ENCODE measurements at places on chromosomes 11 and 22. TPM values are rescaled to one million over a fixed set of nuclear protein-coding genes. Genes with fewer than 3 reads are reported as not detected.

Gene SLC25A1
- 28.2 TPM for total RNA-seq

Gene PIK3IP1
- total RNA-seq: 49.3 TPM

Gene APOA4
- total RNA-seq: not detected

Gene HPX
- total RNA-seq: 0.54 TPM

Gene OR51I1
- total RNA-seq: not detected

Gene KRTAP5-1
- total RNA-seq: not detected

GRCh38 chr11:134749040-134749839 lies 337.2 kb upstream of the B3GAT1 start:
- no peak overlapping the region for H3K4me3 ChIP-seq
- DNase-seq: no peak
- no peak overlapping the region for H3K27ac ChIP-seq
- no peaks in the 10 kb centered on the region for H3K27me3 ChIP-seq

- H3K4me1 ChIP-seq: no peaks in the 10 kb centered on the region
- H3K36me3 ChIP-seq: no peaks in the 10 kb centered on the region
- no peak for DNase-seq
- H3K27me3 ChIP-seq: no peaks in the 10 kb centered on the region
These were observed 75.2 kb downstream of the DHCR7 start for GRCh38 chr11:71372693-71373657.

- H3K4me1 ChIP-seq: no peaks in the 10 kb centered on the region
- H3K36me3 ChIP-seq: no peaks in the 10 kb centered on the region
- H3K27me3 ChIP-seq: peaks cover 9% of the 10 kb centered on the region
These were observed 965 bp upstream of the PAMR1 start for GRCh38 chr11:35526370-35526792.

DNA sequence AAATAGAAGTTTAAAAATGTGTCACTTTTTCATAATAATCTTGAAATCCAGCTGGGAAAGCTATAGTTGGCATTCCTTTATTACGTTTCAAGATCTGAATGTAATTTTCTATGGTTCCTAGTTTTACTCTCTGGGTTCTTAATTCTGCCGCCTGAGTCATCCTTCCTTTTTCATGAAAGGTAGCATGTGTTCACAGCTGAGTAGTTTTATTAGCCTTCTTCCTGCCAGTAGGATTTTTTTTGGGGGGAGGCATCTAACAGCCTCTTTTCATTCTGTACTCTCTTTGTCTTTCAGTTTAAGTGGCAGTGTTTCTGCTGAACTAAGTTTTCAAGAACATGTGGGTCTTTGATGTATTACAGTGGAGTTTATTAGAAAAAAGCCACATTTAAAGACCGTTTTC lies 36.5 kb downstream of the OR2AG2 start:
- no peak overlapping the region for H3K27ac ChIP-seq
- H3K4me1 ChIP-seq: no peaks in the 10 kb centered on the region
- H3K4me3 ChIP-seq: no peak overlapping the region
- no peaks in the 10 kb centered on the region for H3K27me3 ChIP-seq
- H3K36me3 ChIP-seq: no peaks in the 10 kb centered on the region
- no peak for DNase-seq

DNA sequence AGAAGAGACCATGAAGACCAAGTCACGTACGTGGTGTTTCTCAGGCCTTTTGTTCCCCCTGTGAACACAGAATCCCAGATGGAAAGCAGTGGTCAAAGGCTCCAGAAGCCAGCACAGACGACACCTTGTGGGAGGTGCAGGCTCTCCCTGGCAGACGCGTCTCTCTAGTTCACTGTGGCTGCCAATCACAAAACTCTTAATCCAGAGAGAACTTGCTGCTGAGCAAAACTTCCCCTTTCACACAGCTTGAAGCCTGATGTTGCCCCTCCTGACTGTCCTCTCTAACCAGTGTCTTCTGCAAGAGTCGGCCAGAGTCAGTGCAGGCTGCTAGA lies 67.1 kb downstream of the PIWIL3 start:
- no peak for DNase-seq
- no peak overlapping the region for H3K4me3 ChIP-seq
- H3K27me3 ChIP-seq: peaks cover 2% of the 10 kb centered on the region
- H3K36me3 ChIP-seq: no peaks in the 10 kb centered on the region
- no peaks in the 10 kb centered on the region for H3K4me1 ChIP-seq
- no peak overlapping the region for H3K27ac ChIP-seq

- H3K27me3 ChIP-seq: no peaks in the 10 kb centered on the region
- H3K4me3 ChIP-seq: no peak overlapping the region
- H3K27ac ChIP-seq: no peak overlapping the region
- H3K36me3 ChIP-seq: no peaks in the 10 kb centered on the region
- DNase-seq: no peak
- peaks cover 6% of the 10 kb centered on the region for H3K4me1 ChIP-seq
These were observed 20.6 kb downstream of the APLNR start for GRCh38 chr11:57216463-57216862.

DNA sequence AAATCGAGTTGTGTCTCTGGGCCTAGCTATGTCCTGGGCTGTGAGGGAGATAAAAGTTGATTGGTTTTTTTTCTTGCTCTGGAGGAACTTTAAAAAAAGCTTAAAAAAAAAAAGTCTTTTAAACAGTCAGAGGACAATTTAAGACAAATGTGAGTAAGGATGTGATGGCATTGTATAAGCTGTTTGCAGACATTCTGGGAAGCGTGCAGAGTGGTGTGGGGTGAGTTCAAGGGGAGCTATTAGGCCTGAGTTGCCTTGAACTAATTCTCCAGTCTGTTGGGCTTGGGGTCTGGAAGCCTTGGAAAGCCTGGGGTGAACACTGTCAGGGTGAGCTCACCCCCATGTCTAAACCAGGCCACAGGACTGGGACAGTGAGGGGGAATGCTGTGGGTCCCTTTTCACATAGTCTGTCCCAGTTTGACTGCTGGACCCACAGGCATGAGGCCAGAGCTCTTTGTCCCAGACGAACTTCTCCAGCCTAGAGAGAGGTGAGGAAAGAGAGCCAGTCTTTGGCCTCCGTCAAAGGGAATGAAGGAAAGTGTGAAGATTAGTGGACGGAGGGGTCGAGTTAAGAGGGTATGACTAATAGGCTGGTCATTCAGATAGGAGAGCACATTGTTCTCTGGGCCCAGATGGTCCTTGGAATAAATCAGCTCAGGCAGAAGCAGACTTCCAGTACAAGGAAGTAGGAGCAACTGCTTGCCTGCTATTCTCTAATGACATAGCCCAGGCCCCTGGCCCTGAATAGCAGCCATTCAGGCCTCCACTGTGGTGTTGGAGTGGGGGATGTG lies 76.4 kb upstream of the NNMT start:
- peaks cover 4% of the 10 kb centered on the region for H3K36me3 ChIP-seq
- DNase-seq: no peak
- H3K4me3 ChIP-seq: no peak overlapping the region
- H3K4me1 ChIP-seq: peaks cover 56% of the 10 kb centered on the region
- no peaks in the 10 kb centered on the region for H3K27me3 ChIP-seq
- peak overlapping the region; percentile 61 for H3K27ac ChIP-seq

- H3K27ac ChIP-seq: no peak overlapping the region
- DNase-seq: no peak
- H3K4me3 ChIP-seq: no peak overlapping the region
- no peaks in the 10 kb centered on the region for H3K36me3 ChIP-seq
These were observed 31.6 kb downstream of the TTC12 start for GRCh38 chr11:113345978-113346377.

DNA sequence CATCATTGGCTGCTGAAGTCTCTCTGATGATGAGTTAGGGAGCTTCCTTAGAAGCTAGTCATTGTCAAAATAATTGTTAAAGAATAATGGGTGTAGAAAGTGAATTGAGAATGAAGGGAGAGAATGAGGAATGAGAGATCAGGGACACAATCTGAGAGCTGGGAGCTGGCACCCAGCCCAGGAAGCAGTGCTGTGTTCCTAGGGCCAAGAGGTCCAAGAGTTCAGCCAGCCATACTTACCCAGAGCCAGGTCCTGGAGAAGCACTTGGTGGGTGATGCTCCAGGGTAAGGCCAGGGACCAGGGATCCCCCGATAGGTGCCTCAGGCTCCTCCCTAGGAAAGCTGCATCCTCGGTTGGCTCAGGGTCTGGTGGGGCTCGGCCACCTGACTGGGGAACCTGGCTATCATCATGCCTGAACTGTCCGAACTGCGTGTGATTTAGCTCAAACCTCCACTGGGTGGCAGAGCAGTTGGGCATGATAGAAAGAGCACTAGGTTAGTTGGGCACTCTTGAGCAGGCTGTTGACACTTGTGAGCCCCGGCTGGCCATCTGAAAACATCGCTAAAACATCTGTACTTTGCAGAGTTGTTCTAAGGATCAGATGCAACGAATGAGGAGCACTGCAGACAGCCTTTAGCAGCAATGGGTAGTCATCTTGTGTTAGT lies 123.9 kb upstream of the NCAM1 start:
- DNase-seq: no peak
- H3K4me3 ChIP-seq: no peak overlapping the region
- no peaks in the 10 kb centered on the region for H3K36me3 ChIP-seq
- no peaks in the 10 kb centered on the region for H3K27me3 ChIP-seq

DNA sequence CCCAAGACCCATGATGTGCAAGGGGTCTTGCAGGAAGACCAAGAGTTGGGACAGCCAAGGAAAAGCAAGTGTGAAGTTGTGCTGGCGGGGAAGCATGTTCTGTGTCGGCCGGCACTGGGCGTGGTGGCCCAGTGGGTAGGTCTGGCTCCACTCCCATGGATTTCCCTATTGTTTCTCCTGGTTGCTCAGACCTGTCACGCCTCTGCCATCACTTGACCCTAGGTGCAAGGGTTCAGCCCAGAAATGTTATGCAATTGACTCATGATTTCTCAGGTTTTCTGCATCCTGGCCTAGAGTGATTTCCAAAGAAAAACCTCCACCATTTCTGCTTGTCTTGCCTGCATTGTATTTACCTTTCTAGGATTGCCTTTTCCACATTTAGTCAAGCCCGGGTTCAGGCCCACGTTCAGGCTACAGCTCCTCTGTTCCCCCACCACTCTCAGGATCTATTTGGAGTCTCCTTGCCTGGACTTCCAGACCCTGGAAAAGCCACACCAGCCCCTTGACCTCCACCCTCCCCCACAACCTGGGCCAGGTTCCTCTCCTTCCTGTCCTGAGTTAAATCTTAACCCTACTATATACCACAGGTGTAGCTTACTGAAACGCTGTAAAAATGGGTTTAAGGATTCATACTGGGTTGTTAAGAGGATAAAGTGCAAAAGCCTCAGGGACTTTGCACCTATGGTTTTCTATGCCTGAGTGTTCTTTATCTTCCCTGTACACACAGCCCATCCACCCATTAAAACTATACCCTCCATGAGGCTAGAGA lies 17.5 kb upstream of the FOLR1 start:
- no peaks in the 10 kb centered on the region for H3K4me1 ChIP-seq
- DNase-seq: no peak
- no peak overlapping the region for H3K4me3 ChIP-seq
- no peaks in the 10 kb centered on the region for H3K27me3 ChIP-seq
- no peaks in the 10 kb centered on the region for H3K36me3 ChIP-seq

DNA sequence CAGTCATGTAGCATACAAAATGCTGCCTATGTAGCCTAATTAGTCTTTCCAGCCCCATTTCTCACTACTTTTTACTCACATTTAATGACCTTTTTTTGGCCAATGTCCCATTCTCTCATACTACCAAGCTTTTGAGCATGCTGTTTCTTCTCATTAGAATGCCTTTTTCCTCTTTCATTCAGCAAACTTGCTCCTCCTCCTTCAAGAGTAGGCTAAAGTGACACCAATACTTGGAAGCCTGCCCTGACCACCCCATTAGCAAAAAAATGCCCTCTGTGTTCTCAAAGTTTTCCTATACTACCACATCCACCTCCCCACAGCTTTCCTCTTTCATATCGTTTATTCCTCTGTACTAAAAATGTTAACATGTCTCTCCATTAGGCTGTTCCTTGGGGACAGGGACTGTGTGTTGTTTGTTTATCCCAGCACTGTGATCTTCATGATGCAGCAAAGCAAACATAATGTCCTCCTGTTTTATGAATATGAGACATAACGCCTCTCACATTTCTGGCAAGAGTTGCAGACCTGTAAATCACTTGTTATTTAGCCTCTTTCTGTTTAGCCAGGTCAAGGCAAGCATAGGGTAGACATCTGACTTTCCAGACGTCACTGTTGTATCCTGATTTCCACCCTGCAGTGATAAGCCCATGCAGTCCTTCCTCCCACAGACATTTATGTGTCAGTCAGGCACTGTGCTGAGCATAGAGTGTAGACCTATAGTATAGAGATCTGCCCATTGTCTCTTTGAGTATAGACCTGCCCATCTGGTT lies 62.0 kb upstream of the UCP3 start:
- H3K36me3 ChIP-seq: peaks cover 6% of the 10 kb centered on the region
- H3K4me1 ChIP-seq: no peaks in the 10 kb centered on the region
- H3K27me3 ChIP-seq: no peaks in the 10 kb centered on the region
- H3K27ac ChIP-seq: no peak overlapping the region

GRCh38 chr11:2223153-2223794 lies 47.1 kb downstream of the ASCL2 start:
- H3K4me3 ChIP-seq: no peak overlapping the region
- H3K27me3 ChIP-seq: no peaks in the 10 kb centered on the region
- H3K36me3 ChIP-seq: no peaks in the 10 kb centered on the region
- no peak for DNase-seq
- no peaks in the 10 kb centered on the region for H3K4me1 ChIP-seq

GRCh38 chr11:24082860-24083259 lies 414.0 kb upstream of the LUZP2 start:
- no peaks in the 10 kb centered on the region for H3K4me1 ChIP-seq
- no peak overlapping the region for H3K4me3 ChIP-seq
- no peaks in the 10 kb centered on the region for H3K36me3 ChIP-seq
- no peaks in the 10 kb centered on the region for H3K27me3 ChIP-seq
- DNase-seq: no peak

DNA sequence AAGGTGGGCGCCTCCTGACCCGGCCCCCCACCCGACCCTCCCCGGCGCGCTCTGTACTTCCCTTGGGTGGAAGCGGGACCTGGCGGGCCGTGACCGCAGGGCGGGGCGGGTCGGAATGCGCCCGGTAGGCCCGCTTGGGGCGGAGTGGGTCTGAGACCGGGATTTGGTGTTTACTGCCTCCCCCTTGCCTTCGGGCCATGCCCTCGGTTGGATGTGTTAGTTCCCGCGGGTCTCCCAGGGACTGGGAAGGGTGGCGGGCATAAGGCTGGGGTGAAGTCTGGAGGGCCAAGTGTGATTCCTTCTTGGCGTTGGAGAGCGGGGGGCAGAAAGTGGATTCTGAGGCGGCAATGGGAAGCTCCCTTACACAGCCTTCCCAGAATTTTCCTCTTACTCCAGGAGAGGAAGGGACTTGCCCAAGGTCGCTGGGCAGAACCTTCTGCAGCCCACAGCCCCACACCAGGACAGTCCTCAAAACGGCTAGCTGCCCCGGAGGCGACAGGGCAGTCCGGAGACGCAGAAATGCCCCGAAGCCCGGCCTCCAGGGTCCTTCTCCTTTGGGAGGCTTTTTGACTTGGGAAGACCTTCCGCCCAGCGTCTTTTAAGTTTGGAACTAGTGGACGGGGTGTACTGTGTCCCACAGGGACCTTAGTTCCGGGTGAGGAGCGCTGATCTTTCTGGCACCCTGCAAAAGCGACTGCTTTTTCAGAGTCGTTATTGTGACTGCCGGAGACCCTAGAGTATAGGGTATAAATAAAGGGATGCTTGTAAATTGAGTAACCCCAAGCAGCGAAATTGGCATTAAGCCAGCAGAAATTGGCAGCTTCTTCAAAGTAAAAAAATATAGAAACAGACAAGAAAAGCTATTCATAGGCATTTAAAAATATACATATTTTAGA lies 647 bp downstream of the SWAP70 start:
- no peaks in the 10 kb centered on the region for H3K27me3 ChIP-seq
- DNase-seq: peak; percentile 65
- peaks cover 5% of the 10 kb centered on the region for H3K4me1 ChIP-seq
- H3K27ac ChIP-seq: peak overlapping the region; percentile 86
- H3K4me3 ChIP-seq: peak overlapping the region; percentile 76
- H3K36me3 ChIP-seq: no peaks in the 10 kb centered on the region

Measured in sigmoid colon (tissue), 7 donors.